ENCODE measurements at places on chromosomes 16 and 17.
A peak's percentile ranks its signal among the peaks of the same experiment; 100 is the strongest.

- peak; percentile 46 for DNase-seq
Observed at GRCh38 chr17:60664022-60664421, 13.6 kb upstream of the BCAS3 start.

- no peak for DNase-seq
Observed at GRCh38 chr17:58248955-58249269, 10.5 kb downstream of the LPO start.

GRCh38 chr17:8100111-8100510 lies 12.6 kb upstream of the ALOX12B start:
- DNase-seq, result no peak

GRCh38 chr16:64234200-64234599 lies 887.7 kb downstream of the CDH11 start:
- no peak for DNase-seq

DNA sequence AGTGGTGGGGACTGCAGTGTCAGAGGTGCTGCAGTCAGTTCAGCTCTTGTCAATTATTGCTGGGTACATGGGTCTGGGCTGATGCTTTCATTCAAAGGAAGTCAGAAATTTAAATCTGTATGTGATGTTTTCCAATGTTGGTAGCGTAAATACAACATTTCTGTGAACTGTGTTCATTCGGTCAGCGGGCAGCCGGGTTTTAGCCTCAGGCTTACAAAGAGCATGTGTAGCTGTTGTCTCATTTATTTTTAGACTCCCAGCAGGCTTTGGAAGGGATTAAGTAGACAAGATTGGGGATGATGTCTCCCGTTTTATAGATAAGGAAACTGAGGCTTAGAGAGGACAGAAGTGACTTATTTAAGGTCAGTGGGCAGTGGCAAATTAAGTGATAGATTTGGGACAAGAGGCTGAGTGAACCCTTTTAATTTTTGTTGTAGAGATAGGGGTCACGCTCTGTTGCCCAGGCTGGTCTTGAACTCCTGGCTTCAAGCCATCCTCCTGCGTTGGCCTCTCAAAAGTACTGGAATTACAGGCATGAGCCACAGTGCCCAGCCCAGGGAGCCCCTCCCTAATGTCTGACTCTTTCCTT lies 8.1 kb downstream of the AQP8 start:
- no peak for DNase-seq

DNA sequence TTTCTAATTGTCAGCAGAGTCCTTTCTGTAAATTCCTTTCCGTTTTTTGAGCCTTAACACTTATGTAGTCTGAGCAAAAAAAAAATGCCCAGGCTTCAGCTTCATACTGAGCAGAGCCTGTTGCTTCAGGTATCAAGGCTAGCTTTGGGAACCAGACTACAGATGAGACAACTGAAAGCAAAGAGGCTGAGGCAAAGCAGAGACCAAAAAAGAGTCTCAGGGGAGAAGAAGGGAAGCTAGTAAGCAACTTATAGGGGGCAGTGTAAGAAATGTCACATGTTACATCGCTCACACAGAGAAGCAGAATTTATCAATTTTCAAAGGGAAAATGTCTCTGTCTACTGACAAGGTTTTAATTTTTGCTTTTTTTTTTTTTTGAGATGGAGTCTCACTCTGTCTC lies 3.3 kb downstream of the HASPIN start:
- DNase-seq, result no peak

GRCh38 chr17:82323514-82324234 lies 6.3 kb upstream of the CD7 start:
- no peak for DNase-seq

GRCh38 chr17:19399750-19400450 lies 11.1 kb upstream of the RNF112 start:
- DNase-seq, result no peak

GRCh38 chr16:81786321-81786720 lies 7.2 kb downstream of the PLCG2 start:
- peak; percentile 24 for DNase-seq

GRCh38 chr17:27892542-27892865 lies 661 bp downstream of the LYRM9 start:
- no peak for DNase-seq

DNA sequence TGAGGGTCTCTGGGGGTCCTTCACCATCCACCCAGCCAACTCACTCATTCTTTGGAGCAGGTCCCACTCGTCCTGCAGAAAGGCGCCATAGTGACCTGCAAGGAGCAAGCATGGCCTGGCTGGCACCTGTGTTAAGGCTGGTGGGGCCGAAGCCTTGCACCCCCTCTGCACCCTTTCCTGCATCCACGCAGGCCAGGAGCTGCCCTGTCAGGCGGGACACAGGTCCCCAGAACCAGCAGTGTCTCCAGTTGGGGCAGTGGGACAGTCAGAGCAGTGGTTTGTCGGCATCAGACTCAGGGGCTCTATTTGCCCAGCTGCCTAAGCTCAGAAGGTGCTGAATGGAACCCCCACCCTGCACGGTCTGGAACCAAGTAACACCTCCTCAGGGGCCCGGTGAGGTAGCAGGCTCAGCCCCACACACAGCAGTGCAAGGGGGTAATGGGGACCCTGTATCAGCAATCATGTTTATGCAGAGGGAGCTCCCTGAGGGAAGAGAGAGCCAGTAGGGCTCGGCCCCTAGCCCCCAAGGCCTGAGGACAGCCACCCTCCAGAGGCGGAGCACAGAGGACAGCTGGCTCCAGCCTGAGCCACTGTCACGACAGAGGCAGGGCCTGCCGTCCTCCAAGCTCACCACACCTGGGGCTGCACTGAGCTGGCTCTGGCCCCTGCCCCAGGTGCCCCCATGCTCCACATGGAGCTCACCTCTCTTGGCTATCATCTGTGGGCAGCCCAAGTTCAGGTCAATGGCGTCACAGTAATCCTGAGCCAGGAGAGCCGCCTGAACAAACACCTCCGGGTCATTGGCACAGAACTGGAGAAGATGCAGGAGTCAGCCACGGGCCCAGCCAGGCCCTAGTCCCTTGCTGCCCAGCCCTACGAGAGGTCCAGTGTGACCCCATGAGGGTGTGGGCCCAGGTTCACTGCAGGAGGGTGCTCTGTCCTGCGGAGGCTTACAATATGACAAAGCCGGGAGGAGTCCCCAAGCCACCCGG lies 1.9 kb downstream of the DUS1L start:
- no peak for DNase-seq

DNA sequence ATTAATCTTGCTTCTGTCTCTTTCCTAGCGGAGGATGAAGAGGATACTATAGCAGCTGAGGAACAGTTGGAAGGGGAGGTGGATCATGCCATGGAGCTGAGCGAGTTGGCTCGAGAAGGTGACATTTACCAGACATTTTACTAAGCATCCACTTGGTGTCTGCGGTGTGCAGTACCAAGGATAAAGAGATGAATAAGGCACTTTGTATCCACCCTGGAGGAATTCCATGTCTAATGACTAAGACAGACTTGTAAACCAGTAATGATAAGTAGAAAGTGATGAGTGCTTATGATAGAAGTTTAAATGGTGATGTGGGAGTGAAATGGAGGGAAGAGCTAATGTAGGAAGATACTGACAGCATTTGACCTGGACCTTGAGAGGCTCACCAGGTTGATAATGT lies 12.0 kb downstream of the SRCAP start:
- no peak for DNase-seq

DNA sequence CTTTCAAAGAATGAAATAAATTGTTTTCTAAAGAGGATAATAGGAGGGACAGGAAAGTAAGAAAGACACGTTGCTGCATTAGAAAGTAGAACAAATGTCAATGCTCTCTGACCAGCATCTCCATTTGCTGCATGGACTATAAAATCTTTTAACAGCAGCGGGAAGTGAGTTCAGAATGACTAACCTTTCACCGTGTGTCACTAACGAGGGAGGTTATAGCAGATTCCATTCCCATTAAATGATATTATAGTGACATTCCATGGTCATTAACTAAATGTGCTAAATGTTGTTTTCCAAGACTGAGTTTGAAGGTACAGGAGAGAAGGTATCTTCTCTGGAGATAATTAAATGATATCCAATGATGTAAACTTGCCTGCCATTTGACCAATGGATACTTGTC lies 127.1 kb upstream of the HS3ST3A1 start:
- peak; percentile 52 for DNase-seq

DNA sequence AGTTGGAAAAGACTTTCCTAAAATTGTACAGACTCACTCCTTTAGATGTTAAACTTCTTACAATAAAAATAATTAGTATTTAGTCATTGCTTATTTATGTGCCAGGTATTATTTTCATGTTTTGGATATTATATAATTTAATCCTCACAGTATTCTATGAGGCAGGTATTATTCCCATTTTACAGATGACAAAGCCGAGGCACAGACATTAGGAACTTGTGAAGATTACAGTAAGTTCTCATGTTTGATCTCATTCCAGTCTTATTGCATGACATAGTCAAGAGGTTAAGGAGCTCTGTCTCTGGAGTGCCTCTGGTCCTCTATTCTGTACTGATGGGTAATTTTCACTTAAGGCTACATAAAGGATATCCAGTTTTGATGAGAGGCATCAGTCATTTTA lies 3.3 kb downstream of the HEATR3 start:
- DNase-seq, result no peak

GRCh38 chr16:87096746-87097333 lies 220.4 kb downstream of the C16orf95 start:
- DNase-seq, result no peak

DNA sequence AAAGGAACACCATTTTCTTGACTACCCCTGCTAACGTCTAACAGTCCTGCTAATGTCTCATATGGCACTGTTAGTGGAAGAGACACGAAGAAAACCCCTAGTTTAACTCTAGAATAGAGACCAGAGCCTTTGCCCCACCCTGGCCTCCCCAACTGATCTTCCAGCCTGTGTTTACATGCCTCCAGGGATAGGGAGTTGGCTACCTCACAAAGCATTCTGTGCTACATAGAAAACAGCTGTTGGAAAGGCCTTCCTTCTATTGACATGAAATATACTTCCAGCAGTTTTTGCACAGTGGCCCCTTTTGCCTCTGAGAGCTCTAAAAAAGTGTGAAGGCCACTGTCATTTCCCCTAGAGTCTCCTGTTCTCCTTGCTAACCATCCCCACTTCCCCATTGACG lies 73.1 kb downstream of the ASIC2 start:
- DNase-seq, result no peak

DNA sequence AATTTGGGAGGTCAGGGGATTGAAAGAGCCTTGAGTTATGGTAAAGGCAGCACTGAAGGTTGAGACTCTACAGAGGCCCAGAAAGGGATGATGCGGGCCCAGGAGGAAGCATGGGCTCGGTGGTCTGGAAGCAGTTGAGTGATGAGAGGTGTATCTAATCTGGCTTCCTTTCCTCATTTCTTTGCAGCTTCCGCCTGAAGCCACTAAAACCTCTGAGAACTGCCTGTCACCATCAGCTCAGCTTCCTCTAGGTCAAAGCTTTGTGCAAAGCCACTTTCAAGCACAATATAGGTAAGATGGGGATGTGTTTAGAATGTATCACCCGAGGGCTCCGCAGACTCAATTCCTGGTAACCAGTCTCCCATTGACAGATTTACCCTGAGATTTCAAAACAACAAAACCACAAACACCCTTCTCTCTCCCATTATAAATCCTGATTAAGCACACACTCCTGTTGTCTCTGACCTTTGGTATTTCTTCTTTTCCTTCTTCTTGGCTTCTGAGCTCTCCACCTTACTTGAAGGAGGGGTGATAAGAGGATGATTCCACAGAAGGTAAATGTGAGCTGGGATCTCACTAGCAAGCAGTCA lies 21.2 kb downstream of the USP43 start:
- no peak for DNase-seq

DNA sequence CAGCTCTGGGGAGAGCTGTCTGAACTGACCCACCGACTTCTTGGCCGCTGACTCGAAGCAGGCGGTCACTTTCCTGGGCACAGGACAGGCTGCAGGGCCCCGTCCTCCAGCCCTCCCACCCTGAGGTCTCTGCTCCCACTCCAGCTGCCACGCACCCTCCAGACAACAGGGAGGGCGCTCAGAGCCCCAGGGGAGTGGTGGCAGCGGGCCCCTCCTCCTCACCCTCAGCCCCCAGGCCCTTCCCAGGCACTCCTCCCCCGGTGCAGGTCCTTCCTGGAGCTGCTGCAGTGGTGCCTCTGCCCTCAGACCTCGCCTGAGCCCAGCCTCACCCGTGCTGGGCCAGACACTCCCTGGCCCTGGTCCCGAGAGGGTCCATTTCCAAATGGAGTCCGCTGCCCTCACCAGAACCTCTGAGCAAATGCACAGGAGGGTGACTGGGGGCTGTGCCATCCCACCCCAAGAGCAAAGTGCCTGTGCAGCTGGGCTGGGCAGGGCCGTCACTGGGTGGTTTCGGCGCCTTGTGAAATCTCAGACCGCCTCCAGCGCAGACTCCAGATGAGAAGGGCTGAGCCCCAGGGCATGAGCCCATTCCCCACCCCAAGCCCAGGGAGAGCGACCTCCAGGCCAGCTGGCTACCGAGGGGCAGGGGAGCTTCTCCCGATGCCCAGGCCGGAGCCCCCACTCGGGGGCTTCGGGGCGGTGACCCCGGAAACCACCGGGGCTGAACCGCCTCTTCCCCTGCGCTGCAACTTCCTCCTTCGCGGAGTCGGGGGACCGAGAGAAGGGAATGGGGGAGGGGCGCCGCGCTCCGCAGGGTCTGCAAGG lies 717 bp downstream of the CYBA start:
- DNase-seq, result peak; percentile 50

DNA sequence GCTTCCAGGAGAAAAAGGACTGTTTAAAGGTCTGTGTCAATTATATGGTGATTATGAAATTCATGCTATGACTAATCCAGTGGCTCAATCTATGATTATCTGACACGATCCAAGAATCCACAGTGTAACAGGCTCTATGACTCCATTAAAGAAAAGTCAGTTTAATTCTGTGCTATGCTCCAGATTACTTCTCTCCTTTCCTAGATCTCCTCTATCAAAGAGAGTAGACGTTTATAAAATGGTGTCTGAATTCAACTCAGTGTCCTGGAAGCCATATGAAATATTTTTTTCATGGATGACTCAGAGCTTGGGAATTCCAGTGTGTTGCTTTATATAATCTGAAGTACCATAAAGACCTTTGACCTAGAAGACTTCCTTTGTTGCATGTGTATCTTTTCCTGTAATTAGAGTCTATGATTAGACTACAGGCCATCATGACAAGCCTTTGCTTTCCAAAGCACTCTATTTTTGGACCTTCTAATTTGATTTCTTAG lies 27.0 kb upstream of the NF1 start:
- peak; percentile 82 for DNase-seq

DNA sequence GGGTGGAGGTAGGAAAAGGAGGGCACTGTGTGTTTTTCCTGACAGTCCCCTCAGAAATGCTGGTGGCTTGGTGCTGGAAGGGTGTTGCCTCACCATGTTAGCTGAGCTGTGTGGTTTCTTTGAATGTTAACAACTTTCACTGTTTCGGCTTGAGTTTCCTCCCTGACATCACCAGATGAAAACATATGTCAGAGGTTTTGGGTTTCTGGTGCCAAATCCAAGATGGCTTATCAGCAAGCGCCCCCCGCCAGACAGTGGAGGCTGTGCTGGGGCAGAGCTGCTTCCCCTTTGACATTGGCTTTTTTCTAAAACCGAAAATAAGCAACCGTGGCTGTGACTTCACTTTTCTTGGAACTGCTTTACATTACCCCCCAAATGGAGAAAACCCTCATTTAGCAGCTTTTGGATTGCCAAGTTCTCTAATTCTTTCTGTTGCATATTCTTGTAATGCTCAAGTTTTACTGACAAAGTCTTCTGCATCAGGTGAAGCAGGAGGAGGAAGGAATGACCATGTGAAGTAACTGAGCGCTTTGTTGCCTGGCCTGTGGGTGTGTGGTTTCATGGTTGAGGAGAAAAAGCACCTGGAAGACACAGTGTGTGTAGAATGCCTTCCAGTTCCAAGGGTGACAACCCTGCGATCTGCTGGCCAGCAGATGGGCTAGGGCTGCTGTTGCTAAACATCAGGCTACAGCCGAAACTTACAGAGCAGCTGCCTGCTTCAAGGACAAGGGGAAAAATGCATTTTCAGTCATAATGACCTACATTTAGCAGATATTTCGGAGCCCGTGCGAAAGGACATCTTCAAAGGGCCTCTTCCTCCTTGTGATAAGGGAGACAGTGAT lies 9.7 kb downstream of the RMI2 start:
- DNase-seq, result no peak

Measured in AG08395 (cell line).